AG09309 (cell line): ENCODE measurements at places on chromosomes 7 and 10.

GRCh38 chr7:79610748-79611304 is 157.4 kb upstream of the MAGI2 start:
- DNase-seq, result no peak

- DNase-seq, result no peak
Measured at GRCh38 chr10:96724621-96725020, 4.3 kb upstream of the PIK3AP1 start.

DNA sequence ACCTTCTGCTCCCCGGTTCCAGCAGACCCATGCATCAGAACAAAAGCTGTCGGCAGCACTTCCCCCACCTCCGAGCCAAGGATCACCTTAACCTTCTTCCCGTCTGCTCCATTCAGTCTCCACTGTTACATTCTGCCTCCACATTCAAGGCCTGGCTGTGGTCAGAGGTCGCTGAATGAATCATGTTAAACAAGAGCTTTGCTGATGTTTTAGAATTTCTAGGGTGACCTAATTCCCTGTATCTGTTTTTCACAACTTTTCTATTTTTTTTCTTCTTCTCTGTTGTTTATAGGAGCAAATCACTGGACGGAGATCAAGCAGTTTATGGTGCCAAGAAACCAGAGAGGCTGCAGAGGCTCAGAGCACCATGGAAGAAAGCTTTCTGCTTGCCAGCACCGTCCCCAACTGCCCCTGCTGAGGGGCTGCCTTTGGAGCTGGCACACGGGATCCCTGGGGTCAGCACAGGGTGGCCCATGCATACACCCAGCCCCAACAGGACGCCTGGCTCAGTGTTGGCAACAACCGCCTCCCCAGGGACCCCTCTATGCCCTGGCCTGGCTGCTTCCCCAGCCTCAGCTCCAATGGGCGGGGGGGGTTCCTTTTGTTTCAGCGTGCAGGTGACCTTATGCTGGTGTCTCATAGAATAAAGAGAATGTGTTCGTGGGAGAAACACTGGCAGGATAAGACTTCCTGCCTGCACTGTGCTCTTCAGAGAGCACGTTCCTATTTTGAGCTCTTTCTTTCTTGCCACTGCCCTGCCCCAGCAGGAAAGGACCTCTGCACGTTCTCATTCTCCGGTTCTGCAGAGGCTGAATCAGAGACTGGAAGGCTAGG is 182.7 kb upstream of the LYZL2 start:
- peak; percentile 66 for DNase-seq

DNA sequence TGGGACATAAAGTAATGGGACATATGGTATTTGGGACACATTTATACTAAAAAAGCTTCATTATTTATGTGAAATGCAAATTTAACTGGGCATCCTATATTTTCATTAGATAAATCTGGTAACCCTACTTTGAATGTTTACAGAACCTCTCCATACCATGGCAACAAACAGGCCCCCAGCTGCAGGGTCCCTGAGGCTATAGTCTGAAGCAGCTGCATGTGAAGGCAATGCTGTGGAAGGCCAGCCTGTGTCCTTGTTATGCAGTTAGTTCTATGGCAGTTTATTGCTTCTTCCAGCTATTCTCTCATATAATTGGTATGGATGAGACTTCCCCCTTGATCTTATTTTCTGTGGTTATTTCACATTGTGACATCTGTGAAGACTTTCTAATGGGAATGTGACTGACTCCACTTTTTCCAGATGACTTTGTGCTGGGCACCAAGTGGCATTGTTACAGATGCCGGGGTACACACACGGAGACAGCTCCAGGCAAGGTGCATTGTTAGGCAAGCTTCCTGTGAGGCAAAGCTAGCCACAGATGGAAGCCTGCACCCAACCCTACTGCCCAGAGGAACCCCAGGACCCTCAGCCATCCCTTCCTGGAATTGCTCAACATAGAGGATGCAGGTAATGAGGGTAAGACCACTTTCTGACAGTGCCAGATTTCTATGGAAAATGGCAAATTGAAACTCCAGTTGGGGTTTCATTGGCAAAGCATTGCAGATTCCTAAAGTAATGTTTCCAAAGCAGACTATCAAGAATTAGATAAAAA is 49.5 kb upstream of the ADAM12 start:
- DNase-seq, result no peak

GRCh38 chr10:119139464-119140067 is 25.9 kb downstream of the SFXN4 start:
- DNase-seq, result no peak

DNA sequence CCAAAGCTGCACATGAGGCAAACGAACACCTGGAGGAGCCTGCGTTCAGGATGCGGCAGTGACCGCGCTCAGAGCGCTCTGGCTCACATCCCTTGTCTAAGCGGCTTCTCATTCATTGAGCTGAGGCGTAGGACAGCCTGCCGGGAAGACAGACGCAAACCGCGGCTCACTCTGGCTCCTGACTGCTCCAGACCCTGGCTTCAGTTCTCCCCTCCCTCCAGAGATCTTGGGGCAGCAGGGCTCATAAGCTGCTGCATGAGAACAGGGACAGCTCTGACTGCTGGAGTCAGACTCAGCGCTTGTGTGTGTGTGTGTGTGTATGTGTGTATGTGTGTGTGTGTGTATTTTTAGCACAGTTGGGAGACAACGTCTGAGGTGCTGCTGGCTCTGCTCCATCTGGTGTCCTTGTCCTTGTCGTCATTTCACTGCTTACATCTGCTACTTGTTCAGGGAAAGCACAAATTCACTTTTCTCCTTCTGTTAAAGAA is 15.8 kb upstream of the LYZL2 start:
- DNase-seq, result no peak

- DNase-seq, result no peak
Measured at GRCh38 chr7:74656441-74656836, 1.1 kb upstream of the GTF2I start.

DNA sequence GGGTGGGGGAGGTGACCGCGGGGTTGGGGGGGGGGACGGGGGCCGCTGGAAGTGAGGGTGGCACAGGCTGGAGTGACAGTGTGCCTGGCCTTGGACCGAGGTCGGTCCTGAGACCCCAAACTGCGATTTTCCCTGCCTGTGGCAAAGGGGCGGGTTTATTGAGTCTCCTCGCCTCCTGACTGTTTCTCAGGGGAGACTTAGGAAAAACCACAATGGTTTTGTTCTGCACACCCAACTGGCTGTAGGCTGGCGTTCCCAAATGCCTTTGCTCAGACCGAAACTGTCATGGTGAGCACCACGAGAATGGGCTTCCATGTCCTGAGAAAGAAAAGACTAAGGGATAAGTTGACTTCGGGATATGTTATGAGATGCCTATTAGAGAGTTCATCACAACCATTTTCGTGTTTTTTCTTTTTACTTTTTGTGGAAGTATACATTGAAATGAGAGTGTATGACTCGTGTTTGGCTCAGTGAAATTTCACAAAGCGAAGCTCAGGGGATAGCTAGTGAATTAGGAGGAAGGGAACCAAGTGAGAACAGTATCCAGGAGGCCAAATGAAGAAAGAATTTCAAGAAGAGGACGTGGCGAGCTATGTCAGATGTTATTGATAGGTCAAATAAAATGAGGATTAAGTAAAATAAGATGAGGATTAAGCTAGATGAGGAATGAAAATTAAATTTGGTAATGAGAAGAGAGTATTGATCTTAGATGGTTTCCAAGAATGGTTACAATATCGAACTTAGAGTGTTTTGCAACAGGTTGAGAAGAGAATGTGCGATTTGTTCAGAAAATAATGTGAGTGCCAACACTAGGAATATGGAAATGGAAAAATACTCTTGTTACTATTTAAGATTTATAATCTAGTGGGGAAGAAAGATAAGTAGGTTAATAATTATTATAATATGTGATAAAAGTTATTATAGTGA is 918 bp downstream of the NET1 start:
- no peak for DNase-seq

- DNase-seq, result no peak
Measured at GRCh38 chr10:6504296-6504695, 75.8 kb downstream of the PRKCQ start.

DNA sequence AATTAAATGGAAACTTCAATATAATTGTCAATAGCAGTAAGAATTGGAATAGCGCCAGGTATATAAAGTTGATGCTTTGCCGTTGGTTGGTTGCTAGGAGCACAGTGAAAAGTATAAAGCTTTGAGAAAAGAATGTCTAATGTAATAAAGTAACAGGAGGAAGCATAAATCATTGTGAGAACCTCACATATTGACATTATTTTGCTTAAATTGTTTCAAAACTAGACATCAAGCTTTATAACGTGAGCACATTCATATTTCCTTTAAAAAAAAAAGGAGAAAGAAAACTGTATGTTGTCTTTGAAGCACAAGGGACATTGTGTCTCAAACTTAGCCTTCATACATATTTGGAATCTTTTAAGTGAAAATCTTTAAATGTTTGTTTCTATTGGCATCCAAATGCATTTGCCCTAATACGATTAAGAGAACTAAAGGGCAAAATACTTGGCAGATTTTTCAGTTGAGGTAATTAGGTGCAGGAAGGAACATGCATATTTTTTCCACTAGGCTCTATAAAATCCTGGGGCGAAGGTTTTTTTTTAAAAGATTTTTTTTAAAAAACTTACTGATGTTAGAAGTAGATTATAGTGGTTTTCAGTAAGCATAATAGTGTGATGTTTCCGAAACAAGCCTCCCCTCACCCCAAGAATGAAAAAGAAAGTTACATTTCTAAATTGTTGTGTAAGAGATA is 92.4 kb downstream of the ARID5B start:
- no peak for DNase-seq

DNA sequence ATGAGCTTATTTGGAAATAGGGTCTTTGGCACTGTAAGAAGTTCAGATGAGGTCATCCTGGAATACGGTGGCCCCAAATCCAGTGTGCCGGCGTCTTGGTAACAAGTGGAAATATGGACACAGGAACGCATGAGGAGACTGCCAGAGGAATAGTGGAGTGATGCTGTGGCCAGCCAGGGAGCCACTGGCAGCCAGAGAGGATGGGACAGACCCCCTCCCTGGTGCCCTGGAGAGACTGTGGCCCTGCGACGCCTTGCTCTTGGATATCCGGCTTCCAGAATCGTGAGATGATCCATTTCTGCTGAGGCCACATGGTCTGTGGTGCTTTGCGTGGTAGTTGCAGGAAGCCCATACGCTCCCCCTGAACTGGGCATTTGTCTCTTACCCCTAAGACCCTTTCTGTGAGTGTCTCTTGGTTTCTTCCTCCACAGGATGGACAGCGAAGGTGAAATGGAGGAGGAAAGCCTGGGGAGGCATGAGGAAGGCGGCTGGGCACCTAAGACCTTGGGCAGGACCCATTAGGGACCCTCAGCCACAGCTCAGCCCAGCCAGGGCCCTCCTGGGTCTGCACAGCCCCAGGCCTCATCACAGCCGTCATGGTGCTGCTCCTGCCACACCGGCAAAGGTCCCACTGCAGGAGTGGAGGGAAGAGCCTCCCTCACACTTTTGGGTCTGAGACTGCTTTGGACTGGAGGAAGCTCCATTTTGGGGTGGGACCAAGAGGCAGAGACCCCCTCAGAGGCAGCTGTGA is 53.6 kb downstream of the INSIG1 start:
- no peak for DNase-seq

DNA sequence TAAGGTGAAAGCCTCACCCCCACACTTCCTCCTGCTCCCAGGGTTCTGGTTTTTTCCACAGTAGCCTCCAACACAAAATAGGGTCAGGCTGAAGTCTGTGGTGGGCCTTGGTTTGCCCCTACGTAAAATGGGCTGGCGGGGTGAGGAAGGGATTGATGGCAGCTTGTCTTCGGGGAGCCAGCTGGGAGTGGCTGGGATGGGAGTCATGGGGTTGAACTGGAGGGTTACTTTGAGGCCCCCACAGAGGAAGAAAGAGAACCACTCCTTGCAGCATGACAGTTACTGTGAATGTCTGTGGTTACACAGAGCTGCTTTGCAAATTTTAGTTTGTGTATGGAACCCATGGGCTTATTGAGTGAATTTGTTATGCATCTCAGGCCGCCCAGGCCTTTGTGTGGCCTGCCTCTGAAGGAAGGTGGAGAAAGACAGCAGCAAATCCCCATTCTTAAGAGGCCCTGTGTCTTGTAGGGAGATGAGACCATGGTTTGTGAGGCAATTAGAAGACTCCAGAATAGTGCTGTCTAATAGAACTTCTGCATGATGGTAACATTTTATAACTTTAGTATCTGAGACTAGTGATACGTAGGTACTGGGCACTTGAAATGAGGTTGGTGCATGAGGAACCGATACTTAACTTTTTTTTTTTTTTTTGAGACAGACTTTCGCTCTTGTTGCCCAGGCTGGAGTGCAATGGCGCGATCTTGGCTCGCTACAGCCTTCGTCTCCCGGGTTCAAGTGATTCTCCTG is 8.1 kb downstream of the TRIM8 start:
- no peak for DNase-seq

DNA sequence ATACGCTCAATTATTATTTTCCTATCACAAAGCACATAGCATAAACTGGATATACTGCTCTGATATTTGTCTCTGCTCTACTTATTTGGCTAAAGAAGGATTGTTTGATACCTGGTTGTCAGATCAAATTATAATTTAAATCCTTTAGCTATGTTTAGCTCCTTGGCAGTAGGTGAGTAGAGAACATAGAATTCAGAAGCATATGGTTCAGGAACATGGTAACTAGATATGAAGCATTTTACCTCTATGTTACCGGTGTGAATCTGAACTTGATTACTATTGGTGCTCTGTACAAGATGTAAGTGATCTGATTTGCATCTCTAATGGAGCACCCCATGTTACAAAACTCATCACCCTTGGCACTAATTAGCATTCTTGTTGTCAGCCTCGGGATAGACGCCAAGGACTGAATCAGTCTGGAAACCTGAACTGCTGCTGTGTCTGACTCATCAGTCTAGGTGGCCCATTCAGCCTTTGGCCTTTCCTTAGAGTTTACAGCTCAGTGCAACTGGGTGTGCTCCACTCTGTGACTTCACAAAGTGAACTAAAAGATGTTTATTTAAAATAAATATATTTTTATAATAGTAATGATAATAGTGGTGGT is 12.3 kb upstream of the MYPN start:
- peak; percentile 78 for DNase-seq

DNA sequence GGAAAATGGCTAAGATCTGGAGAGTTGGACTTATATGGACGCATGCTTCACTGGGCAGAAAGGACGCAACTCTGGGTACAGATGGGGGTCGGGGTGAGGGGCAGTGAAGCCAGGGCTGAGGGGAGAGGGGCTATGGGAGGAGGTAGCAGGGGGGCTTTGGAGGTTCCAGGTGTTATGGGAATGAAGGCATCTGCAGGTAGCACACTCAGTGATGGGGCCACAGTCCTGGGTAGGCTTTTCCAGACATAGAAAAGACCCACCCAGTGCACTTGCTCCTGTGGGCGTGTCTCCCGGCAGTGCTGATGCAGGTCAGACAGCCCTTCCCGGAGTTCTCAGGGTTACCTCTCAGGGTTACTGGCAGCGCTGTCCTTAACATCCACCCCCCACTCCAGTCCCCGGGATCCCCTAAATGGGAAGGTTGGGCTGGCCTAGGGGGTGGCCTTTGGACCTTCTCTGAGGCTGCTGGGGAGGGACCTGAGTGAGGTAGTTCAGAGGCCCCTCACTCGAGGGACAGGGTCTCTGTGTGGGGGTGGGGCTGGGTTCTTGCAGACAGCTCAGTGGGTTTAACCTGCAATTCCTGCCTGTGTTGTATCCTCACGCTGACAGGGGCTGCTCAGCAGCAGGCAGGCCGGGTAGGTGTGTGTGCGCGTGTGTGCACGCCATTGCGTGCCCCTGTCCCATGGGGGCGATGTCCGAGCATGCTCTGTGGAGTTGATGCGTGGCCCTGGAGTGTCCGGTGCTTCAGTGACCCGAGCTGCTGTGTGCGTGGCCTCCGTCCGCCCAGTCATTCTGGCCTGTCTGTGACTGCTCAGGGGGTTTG is 6.2 kb downstream of the ZYX start:
- no peak for DNase-seq

- DNase-seq, result no peak
Measured at GRCh38 chr10:132438091-132439024, 41.4 kb downstream of the PWWP2B start.

- DNase-seq, result no peak
Measured at GRCh38 chr10:76244061-76244686, 812.8 kb downstream of the LRMDA start.
